Cortex of kidney (tissue), 1 donor: ENCODE measurements at places on chromosomes 1 and 21.

DNA sequence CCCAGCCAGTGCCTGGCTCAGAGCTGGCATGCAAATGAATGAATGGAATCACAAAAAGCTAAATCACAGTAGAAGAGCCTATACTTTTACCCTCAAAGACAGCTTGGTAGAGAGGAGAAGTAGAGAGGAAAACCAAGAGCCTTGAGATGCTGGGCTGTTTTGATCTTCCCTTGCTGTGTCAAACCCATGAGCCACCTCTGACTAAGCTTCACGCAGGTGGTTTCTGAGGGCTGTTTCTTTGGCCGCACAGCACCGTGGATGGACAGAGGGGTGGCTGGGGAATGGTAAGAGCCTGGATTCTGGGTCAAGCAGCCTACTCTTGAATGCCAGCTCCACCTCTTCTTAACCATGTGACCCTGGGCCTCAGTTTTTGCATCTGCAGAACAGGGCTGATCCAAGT, 18.6 kb downstream of the ABCG1 start:
- no peak for DNase-seq

GRCh38 chr1:204075139-204075521, 2.2 kb downstream of the SOX13 start:
- no peak for DNase-seq

DNA sequence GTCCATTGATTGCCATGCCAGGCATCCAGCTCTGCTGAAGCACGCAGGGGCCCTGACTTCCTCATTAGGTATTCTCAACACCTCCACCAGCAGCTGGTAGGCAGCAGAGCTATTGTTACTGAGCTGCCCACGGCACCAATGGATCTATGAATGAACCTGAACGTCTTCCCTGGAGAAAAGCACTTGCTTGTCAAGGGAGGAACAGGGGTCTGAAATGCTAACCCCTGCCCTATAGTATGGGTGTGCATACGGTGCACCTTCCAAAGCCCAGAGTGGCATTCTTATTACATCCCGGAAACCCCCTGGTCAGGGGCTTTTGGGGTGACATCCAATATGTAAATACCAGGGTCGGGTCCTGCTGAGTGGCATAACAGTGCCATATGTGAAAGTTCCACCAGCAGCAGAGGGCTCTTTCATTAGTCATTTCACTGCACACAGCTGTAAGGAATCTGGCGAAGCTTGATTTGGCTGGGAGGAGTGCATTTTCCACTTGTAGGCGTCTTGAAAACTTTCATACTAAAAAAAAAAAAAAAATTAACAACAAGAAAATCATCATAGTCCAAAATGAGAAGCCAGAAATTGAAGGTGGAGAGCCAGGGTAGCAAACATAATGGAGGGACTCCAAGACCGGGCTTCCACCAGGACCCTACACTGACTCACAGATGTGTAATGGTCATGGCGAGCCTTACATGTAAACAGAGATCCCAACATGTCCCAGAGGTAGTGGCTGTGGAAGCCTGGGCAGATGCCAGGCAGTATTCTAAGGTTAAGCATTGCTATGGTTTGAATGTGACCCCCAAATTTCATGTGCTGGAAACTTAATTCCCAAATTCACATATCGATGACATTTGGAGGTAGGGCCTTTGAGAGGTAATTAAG, 58.8 kb upstream of the PRDX6 start:
- no peak for DNase-seq

GRCh38 chr1:172653015-172653709, 5.7 kb upstream of the FASLG start:
- no peak for DNase-seq

DNA sequence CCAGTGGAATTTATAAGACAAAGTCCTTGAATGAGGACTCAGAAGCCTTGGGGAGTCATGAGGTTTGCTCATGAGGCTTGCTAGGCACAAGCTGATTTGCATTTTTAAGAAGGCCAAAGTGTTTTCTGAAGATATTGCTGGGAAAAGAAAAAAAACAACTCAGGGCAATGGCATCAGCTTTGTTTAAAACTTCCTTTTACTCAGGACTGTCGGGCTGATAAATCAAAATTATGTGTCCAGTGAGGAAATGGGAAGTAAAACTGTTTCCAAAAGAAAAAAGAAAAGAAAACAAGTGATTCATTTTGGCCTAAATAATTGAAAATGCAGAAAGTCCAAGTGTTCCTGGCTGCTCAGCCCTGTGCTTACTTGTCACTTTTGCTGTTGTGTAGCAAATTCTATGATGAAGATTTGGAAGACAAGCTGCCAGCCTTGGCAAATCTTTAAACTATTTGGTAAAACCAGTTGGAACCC, 282.4 kb downstream of the HLX start:
- no peak for DNase-seq

DNA sequence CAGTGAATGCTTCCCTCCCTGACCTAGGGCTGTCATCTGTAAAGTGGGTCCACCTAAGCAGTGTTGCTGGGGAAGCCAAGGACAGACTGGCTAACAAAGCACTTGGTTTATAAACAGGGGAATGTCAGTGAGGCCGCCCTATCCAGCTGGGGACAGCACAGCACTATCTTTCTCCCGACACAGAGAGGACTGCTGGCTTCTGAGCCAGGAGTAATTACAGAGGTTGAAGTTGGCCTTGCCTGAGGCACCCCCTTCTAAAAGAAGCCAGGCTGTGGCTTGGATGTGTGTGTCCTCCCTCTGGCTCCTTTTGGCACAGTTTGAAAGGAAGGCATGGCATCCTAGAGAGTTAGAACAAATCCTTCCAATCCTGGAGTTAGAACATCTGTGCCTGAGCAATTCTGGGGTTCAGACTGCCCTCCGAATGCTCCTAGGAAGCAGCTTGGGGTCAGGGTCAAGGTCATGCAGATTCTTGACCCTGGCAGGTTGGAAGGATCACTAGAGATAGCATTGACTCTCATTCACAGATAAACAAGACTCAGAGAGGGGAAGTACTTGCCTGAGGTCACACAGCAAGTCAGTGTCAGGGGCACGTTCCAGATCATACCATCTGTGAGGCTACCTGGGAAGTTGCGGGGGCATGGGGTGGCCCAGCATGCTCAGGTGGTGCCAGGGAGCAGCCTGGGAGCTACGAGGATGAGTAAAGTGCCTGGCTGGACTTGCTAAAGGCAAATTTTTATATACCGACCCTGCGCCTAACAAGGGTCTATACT, 1.3 kb upstream of the LDLRAP1 start:
- DNase-seq = no peak

DNA sequence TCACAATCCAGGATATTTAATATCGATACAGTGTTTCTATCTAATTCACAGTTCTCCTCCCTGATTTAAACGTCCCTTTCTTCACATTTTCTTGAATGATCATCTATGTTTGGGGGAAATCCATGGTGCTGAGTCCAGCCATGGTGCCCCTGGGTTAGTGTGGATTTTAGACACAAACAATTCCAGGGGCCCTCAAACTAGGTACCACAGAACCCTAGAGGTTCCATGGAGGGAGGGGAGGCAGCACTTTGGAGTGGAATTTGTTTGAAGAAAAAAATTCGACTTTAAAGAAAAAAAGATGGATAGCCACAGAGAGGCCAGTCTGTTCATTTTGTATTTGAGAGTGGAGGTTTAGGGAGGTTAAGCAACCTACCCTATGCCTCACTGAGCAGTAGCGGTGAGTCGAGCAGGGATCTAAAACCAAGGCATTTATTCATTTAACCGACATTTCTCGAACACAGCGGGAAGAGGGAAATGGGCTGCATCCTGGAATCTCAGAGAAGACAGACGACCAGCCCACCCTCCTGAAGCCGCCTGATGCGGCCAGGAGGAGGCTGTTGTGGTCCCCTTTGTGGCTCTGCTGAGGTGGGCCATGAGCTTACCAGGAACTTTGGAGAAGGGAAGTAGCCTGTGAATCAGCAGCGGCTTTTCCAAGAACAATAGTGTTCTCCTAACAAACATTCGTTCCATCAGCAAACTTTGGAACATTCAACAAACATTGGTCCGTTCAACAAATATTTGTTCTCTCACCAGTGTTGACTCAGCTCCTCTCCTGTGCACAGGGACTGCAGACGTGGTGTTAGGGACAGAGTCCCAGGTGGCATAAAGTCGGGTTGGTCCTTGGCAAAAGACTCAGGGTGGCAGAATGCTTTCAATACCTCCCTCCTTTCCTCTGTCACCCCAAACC, 103.5 kb upstream of the ZBTB40 start:
- no peak for DNase-seq

GRCh38 chr1:110554871-110555801, 36.2 kb upstream of the KCNA10 start:
- DNase-seq = no peak

DNA sequence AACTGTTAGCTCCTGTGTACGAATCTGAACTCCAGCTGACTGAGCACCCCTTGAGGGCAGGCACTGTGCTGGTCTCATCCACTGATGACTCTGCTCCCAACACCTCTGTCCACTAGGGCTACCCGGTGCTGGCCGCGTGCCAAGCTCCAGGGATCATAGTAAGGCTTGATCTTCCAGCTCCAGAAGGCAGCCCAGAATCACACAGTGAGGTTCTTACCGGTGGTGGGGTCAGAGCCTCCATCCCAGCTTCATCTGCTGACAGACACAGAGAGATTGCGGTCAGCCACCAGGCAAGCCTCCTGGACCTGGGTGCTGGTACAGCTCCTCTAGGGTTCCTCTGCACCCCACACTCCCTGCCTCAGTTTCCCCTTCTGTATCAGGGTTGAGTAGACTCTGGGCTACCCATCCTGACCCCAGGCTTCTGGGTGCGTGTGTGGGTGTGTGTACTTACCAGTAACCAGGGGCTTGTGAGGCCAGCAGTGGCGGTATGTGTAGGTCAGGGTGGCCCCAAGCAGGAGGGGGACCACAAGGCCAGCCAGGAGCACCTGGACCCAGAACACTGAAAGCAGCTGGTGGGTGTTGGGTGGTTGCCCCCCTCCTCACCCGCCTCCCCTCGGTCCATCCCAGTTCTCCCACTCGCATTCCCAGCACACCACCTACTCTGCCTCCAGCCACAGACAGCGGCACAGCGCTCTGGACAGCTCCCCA, 3.4 kb downstream of the TNFRSF25 start:
- DNase-seq = no peak

DNA sequence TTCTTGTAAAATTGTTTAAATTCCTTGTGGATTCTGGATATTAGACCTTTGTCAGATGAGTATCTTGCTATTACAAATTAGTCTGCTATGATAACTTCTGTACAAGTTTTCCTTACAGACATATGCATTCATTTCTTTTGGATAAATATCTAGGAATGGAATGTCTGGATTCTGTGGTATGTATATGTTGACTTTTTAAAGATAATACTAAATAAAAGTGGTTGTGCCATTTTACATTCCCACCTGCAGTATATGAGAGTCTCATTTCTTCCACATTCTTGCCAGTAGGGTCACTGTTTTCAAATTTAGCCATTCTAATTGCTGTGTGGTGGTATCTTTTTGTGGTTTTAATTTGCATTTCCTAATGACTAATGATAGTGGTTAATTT, 53.9 kb downstream of the SYDE2 start:
- DNase-seq = no peak

DNA sequence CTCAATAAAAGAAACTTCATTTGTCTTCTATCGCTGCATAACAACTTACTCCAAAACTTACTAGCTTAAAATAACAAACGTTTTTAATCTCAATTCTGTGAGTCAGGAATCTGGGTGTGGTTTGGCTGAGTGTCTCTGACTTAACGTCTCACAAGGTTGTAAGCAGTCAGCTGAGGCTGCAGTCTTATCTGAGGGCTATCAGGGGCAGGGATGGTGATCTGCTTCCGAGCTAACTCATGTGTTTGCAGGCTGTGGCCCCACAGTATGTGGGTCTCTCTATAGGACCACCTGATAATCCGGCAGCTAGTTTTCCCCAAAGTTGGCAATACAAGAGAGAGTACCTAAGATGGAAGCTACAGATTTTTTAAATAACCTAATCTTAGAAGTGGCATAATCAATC, 234.2 kb upstream of the FGGY start:
- no peak for DNase-seq

- DNase-seq = no peak
These were observed 2.2 kb upstream of the CLCA2 start for GRCh38 chr1:86421601-86422280.

DNA sequence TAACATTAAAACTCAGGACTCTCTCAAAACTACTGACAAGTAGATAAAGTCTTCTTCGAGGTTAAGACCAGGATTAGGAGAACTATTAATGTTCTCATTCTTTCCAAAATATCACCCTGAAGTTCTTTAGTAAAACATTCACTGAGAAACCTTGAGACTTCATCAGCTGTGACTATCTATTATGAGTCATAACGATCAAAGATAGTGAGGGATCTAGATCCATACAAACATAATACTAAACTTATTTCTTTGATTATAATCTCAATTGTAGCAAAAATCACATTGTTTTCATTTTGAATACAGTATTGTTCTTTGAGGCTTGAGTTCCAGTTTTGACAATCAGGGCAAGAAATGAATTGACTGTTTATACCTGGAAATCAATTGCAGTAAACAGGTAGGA, 11.1 kb downstream of the PYHIN1 start:
- no peak for DNase-seq

- DNase-seq = no peak
These were observed 90.6 kb downstream of the ATP6V1G3 start for GRCh38 chr1:198449727-198450433.

DNA sequence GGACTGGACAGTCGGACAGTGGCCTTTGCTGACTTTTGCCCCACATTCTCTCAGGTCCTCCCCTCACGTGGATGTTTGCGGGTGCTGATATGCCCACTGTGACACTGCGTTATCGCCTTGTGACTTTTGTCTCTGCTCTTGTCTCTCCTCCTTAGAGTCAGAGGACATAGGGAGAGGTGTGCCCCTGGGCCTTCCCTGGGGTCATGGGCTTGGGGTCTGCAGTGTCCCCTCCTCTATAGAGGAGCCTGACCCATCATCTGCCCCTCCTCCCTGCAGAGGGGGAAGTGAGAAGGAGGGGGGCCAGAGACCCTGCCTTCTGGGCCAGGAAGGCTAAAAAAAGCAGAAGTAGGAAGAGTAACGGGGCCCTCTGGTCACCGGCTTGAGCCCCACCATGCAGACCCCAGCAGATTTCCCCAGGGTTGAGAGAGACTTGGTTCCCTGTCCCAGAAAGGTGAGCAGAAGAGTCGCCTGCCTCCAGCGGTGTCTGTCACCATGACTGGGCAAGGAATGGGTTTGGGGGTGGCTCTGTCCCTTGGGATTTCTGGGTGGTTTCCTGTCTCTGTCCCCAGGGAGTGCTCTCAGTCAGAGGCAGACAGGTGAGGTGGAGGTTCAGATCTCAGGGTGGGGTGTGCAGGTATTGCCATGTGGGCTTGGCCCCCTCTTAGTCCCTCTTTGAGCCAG, 13.3 kb downstream of the RPS6KA1 start:
- no peak for DNase-seq

- DNase-seq = no peak
These were observed 594.4 kb downstream of the MATN1 start for GRCh38 chr1:30129001-30129408.

DNA sequence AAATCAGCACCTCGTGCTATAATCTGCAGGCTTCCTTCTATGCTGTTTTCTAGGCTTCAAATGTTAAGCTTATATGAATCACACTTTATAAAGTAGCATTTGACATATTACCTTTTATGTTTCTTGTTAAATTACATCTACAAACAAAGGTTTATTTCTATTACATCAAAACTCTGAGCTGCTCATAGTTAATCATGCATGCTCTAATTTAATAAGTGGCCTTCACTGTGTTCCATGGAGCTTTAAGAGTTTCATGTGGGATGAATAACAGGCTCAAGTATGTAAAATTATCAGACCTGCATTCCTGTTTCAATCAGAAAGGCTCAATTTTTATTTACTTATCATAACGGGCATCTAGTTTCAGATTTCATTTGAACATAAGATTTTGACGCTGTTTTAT, 13.0 kb downstream of the SLC19A2 start:
- DNase-seq = no peak
